NCI-H2081 (cell line): ENCODE measurements at places on chromosomes 4 and X.

DNA sequence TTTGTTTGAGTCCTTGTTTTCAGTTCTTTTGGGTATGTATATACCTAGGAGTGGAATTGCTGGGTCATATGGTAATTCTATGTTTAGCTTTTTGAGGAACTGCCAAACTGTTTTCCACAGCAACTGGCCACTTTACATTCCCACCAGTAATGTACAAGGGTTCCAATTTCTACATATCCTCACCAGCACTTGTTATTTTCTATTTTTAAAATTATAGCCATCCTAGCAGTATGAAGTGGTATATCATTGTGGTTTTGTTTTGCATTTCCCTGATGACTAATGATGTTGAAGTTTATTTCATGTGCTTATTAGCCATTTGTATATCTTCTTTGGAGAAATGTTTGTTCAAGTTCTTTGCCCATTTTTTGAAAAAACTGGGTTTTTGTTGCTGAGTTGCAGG, 39.6 kb downstream of the TMEM164 start:
- no peak for DNase-seq

DNA sequence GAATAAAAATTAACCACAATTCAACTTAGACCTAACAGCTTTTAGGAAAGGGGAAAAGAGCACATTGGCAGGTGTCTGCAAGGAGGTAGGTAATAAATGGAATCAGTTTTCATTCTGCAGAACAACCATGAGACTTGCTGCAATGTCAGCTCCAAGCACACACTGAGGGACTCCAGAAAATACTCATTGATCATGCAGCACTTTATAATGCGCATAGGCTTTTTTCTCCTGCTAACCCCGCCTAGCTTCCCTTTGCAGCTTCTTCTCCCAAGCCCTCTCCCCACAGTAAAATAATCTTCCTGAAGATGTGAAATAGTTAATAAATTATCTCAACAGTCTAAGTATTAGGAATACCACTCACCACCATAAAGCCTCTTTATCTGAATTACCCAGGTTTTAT, 36.9 kb downstream of the ANKRD17 start:
- no peak for DNase-seq

- DNase-seq: no peak
Observed at GRCh38 chrX:67524950-67525691, 18.7 kb upstream of the AR start.

DNA sequence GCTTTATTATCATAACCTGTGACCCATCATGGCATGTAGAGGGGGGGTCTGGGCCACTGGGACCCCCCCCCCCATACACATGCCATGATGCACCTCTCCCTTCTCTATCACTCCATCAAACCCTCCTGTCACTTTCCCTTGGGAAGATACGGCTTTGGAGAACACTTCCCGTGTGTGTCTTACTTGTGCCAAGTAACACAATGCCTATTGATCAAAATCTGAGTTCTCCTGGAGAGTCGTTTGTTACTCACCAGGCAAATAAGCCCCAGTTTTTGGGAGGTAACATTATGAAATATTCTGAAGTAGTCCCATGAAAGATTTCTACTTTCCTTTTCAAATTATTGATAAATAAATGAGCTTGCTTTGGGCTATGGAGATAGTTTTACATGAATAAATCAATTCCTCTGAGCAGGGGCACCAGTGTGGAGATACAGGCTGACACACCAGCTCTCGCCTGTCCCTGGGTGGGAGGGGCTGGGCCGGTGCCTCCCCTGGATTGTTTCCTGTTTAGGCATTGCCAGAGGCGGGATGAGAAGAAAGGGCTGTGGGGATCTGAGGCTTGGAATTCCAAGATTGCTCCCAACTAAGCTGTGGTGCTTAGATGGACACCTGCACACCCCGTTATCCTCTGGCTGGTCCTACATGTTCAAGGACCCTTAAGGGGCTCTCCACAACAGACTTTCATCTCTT, 63.2 kb upstream of the WWC2 start:
- no peak for DNase-seq

- DNase-seq: no peak
Observed at GRCh38 chr4:145217349-145217748, 37.0 kb upstream of the OTUD4 start.

- DNase-seq: no peak
Observed at GRCh38 chr4:115334736-115335411, 221.5 kb upstream of the NDST4 start.

- no peak for DNase-seq
Observed at GRCh38 chrX:21606002-21606401, 52.1 kb downstream of the KLHL34 start.

DNA sequence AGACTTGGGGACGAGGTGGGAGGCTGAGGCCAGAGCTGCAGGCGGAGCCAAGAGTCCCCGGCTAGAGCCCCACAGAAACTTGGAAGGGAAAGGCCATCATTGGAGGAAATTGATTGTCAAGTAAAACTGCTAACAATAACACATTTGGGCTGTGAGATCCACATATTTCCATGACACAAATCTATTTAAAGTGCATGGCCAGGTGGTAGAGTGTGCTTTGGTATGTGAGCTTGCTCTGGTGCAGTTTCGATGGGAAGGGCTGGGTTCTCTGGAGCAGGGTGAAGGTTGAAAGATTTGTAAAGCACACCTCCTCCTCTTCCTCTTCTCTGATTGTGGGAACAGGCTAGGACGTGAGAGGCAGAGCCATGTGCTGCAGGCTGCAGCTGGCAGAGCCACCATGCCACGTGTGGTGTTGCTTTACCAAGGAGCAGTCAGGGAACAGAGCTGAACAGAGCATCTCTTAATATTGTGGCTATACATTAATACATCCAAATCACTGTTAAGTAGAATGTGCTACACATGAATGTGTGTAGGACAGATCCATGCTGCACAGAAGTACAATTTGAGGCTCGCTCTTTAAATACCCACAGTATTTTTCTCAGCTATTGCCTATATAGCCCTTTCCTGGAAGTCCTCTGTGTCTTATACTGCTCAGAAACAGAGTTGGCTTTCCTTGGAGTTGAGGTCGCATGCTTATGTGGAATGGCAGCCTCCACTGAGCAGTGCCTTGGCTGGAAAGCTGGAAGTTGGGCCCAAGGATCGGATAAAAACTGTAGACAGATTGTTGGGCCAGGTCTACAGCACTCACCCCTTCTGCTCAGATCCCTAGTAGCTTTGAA, 37.7 kb downstream of the FHDC1 start:
- DNase-seq: no peak
